ENCODE measurements at places on chromosomes 5 and 9. TPM values are rescaled to one million over a fixed set of nuclear protein-coding genes. Genes with fewer than 3 reads are reported as not detected.

KIF24 gene
- 3.9 TPM for total RNA-seq

TLR4 gene
- total RNA-seq: 0.78 TPM

PCDHA1 gene
- not detected for total RNA-seq

MARCOL gene
- total RNA-seq: not detected

BRINP1 gene
- 13.2 TPM for total RNA-seq

GPR150 gene
- total RNA-seq: not detected

HAPLN1 gene
- total RNA-seq: 1.4 TPM

C5orf63 gene
- 2.3 TPM for total RNA-seq

NCBP1 gene
- total RNA-seq: 38.4 TPM

TUSC1 gene
- total RNA-seq: not detected

FAF2 gene
- 52.7 TPM for total RNA-seq

- no peaks in the 10 kb centered on the region for H3K4me1 ChIP-seq
- H3K36me3 ChIP-seq: peaks cover 2% of the 10 kb centered on the region
- H3K27ac ChIP-seq: no peak overlapping the region
- DNase-seq: no peak
These were observed 5.7 kb downstream of the MAMDC4 start for GRCh38 chr9:136857581-136858412.

- no peak for DNase-seq
- no peak overlapping the region for H3K4me3 ChIP-seq
- peaks cover 53% of the 10 kb centered on the region for H3K36me3 ChIP-seq
- H3K27me3 ChIP-seq: no peaks in the 10 kb centered on the region
These were observed 84.6 kb downstream of the IARS1 start for GRCh38 chr9:92208693-92209524.

- H3K4me1 ChIP-seq: no peaks in the 10 kb centered on the region
- no peaks in the 10 kb centered on the region for H3K27me3 ChIP-seq
- no peak overlapping the region for H3K4me3 ChIP-seq
- peaks cover 6% of the 10 kb centered on the region for H3K36me3 ChIP-seq
These were observed 102.0 kb downstream of the AGTPBP1 start for GRCh38 chr9:85639675-85640186.

GRCh38 chr9:128123451-128124080, 4.0 kb downstream of the PTGES2 start:
- H3K27me3 ChIP-seq: no peaks in the 10 kb centered on the region
- H3K4me3 ChIP-seq: no peak overlapping the region
- DNase-seq: no peak
- H3K27ac ChIP-seq: no peak overlapping the region
- peaks cover 5% of the 10 kb centered on the region for H3K36me3 ChIP-seq

GRCh38 chr5:68080282-68081050, 135.1 kb upstream of the PIK3R1 start:
- no peak for DNase-seq
- no peak overlapping the region for H3K27ac ChIP-seq
- no peaks in the 10 kb centered on the region for H3K36me3 ChIP-seq
- no peak overlapping the region for H3K4me3 ChIP-seq
- H3K4me1 ChIP-seq: peaks cover 7% of the 10 kb centered on the region

DNA sequence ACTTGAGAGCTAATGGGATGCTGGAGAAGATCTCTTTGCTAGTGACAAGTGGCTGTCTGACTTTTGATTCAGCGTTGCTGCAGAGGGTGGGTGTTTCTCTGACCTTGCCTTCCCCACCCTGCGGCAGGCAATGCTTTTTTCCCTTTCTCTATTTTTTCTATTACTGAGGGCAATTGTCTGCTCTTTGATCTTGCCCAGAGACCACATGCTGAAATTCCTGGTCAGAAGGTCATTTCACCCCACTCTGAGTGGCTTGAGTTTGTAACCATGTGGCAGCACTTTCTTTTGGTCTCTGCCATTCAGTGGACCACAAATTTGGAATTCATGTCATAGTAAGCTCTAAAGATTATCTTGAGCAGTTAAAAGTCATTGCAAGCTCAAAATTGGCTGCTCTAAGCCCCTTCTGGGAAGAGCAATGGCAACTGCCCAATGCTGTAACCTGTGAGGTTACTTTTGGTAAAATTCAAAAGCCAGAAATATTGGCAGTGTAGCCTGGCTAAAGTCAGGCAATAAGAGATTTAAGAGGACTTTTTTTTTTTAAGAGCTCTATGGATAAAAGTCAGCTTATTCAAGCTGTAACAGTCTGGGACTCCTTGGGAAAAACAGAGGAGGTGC, 30.4 kb upstream of the MTMR12 start:
- no peaks in the 10 kb centered on the region for H3K27me3 ChIP-seq
- no peak overlapping the region for H3K4me3 ChIP-seq
- no peak overlapping the region for H3K27ac ChIP-seq
- no peak for DNase-seq
- H3K4me1 ChIP-seq: no peaks in the 10 kb centered on the region

GRCh38 chr5:35089334-35090314, 41.9 kb upstream of the AGXT2 start:
- peak; percentile 49 for DNase-seq
- no peaks in the 10 kb centered on the region for H3K27me3 ChIP-seq
- no peaks in the 10 kb centered on the region for H3K36me3 ChIP-seq
- no peak overlapping the region for H3K4me3 ChIP-seq
- no peak overlapping the region for H3K27ac ChIP-seq

GRCh38 chr9:124164811-124165210, 92.9 kb upstream of the NEK6 start:
- no peaks in the 10 kb centered on the region for H3K4me1 ChIP-seq
- no peak overlapping the region for H3K4me3 ChIP-seq
- no peak overlapping the region for H3K27ac ChIP-seq
- DNase-seq: no peak

GRCh38 chr5:115236599-115236998, 26.1 kb downstream of the PGGT1B start:
- no peaks in the 10 kb centered on the region for H3K27me3 ChIP-seq
- H3K4me3 ChIP-seq: no peak overlapping the region
- no peaks in the 10 kb centered on the region for H3K4me1 ChIP-seq
- DNase-seq: no peak
- H3K36me3 ChIP-seq: peaks cover 16% of the 10 kb centered on the region
- no peak overlapping the region for H3K27ac ChIP-seq

DNA sequence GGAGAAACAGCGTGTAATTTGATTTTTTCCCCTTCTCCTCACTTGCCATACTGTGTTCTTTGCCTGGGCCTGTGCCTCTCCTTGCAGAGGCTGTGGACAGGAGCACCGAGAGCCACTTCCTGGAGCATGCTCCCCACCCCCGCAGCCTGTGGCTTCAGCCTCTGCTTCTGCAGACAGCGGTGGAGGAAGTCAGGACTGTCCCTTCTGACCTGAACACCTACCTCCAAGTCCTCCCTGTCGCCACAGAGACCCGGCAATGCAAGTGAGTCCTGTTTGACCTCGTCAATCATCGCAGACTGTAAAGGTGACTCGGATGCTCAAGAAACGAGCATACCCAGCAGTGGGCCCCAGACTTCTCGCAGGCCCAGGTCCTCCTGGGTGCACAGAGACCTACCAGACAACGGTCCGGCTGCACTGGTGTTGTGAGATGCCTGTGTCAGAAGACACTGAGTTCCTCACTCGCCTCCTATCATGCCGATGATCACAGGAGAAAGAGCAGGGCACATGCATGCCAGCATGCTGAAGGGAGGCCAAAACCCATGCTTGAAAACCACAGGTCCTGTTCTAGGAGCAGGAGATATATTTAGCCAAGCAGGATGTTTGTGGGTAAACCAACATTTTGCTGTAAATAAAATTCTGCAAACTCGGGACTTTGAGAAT, 198.8 kb downstream of the AUH start:
- no peaks in the 10 kb centered on the region for H3K27me3 ChIP-seq
- no peaks in the 10 kb centered on the region for H3K36me3 ChIP-seq
- H3K4me3 ChIP-seq: no peak overlapping the region
- H3K4me1 ChIP-seq: peaks cover 40% of the 10 kb centered on the region
- H3K27ac ChIP-seq: peak overlapping the region; percentile 8

- H3K36me3 ChIP-seq: no peaks in the 10 kb centered on the region
- H3K27me3 ChIP-seq: peaks cover 18% of the 10 kb centered on the region
- H3K4me1 ChIP-seq: peaks cover 7% of the 10 kb centered on the region
- DNase-seq: no peak
- no peak overlapping the region for H3K27ac ChIP-seq
These were observed 79.9 kb upstream of the IL7R start for GRCh38 chr5:35776757-35777156.

DNA sequence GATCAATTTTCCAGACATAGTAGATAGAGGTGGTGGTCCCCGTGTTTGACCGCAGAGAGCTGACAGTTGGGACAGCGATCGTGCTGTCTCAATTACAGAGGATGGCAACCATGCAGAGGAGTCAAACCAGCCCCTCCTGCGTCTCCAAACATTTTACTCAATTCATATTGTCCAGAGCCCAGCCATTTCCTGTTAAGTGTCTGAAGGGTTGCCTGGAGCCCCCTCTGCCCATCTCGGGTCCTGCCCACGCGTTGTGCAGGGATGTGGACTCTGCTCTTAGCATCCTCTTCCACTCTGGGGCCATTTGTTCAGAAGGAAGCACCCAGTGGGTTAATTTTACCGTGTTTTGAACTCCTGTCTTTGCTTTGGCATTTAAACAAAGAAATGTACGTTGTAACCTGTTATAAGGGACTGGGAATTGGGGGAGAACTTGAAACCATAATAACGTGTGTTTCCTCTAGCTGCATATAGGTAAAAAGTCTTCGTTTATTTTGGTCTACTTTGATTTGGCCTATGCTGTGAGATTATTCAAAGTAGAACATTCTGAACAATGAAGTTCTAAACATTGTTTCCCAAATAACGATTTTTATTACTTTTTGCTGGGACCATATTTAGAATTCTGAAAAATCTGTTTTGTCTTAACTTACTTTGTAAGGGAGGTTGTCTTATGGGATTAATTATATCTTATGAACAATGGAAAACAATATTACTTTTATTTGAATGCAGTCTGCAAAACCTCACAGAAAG, 876 bp downstream of the EGFLAM start:
- DNase-seq: no peak
- no peaks in the 10 kb centered on the region for H3K36me3 ChIP-seq
- peak overlapping the region; percentile 14 for H3K27ac ChIP-seq
- peaks cover 16% of the 10 kb centered on the region for H3K4me1 ChIP-seq

DNA sequence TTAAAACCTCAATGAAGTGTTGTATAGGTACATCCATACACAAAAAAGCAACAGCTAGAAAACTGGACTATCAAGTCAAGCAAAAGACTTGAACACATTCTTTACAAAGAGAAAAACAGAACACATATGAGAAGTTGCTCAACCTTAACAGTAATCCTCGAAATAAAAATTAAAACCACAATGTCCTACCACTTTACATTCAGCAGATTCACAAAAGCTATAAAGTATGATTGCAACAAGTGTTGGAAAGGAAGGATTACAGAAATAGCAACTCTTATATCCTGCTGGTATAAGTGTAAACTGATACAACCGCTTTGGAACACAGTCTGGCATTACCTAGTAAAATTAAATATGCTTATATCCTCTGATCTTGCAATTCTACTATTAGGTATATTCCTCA, 28.5 kb upstream of the GOLGA1 start:
- no peak for DNase-seq
- H3K4me1 ChIP-seq: peaks cover 2% of the 10 kb centered on the region
- H3K27me3 ChIP-seq: no peaks in the 10 kb centered on the region
- no peak overlapping the region for H3K27ac ChIP-seq

- no peaks in the 10 kb centered on the region for H3K27me3 ChIP-seq
- H3K27ac ChIP-seq: peak overlapping the region; percentile 79
- DNase-seq: peak; percentile 60
- H3K4me3 ChIP-seq: no peak overlapping the region
These were observed 21.9 kb upstream of the NOTCH1 start for GRCh38 chr9:136567651-136568287.

- no peak overlapping the region for H3K27ac ChIP-seq
- H3K27me3 ChIP-seq: peaks cover 74% of the 10 kb centered on the region
- H3K4me3 ChIP-seq: no peak overlapping the region
- no peak for DNase-seq
- no peaks in the 10 kb centered on the region for H3K36me3 ChIP-seq
These were observed 159.1 kb downstream of the PAX5 start for GRCh38 chr9:36874921-36875320.

DNA sequence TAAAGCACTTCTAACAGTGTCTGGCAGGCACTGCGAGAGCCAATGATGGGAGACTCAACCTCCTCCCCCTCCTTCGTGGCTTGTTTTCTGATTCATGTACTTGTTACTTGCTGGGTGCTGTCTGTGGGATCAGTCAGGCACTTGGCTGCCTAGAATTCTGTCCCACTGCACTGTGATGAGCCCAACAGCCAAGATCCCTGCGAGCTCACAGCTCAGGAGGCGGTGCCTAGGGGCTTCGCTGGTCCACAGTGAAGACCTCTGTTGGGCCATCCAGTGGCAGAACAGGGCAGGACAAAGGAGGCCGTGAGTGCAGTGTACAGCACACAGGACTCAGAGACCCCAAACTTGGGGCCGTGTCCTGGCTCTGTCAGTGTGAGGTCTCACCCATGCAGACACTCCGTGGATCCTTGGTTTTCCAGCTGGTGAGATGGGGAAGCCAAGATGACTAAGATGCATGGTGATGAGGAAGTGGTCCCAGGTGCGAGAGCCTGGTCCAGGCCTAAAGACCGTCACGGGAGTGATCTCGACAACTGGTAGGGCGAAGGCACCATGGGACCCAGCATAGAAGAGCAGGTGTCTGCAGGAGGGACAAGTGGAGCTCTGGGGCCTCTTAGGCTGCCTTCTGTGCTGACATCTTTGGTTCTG, 19.5 kb downstream of the MYMK start:
- H3K4me1 ChIP-seq: peaks cover 24% of the 10 kb centered on the region
- H3K36me3 ChIP-seq: no peaks in the 10 kb centered on the region
- H3K27ac ChIP-seq: no peak overlapping the region
- no peak for DNase-seq

- no peak for DNase-seq
- H3K4me3 ChIP-seq: no peak overlapping the region
- peaks cover 7% of the 10 kb centered on the region for H3K4me1 ChIP-seq
- H3K36me3 ChIP-seq: no peaks in the 10 kb centered on the region
- H3K27ac ChIP-seq: no peak overlapping the region
- H3K27me3 ChIP-seq: peaks cover 21% of the 10 kb centered on the region
These were observed 297.2 kb downstream of the SPOCK1 start for GRCh38 chr5:137201876-137202275.

- DNase-seq: no peak
- peaks cover 2% of the 10 kb centered on the region for H3K36me3 ChIP-seq
- H3K27ac ChIP-seq: peak overlapping the region; percentile 25
- H3K4me3 ChIP-seq: no peak overlapping the region
- H3K27me3 ChIP-seq: no peaks in the 10 kb centered on the region
These were observed 374.0 kb downstream of the ZNF608 start for GRCh38 chr5:124372457-124372856.

GRCh38 chr5:124986667-124987066, 240.2 kb upstream of the ZNF608 start:
- H3K27me3 ChIP-seq: peaks cover 4% of the 10 kb centered on the region
- peaks cover 8% of the 10 kb centered on the region for H3K36me3 ChIP-seq
- H3K4me3 ChIP-seq: no peak overlapping the region
- no peak for DNase-seq
- H3K4me1 ChIP-seq: no peaks in the 10 kb centered on the region
- H3K27ac ChIP-seq: no peak overlapping the region

- H3K27ac ChIP-seq: no peak overlapping the region
- DNase-seq: no peak
- peaks cover 17% of the 10 kb centered on the region for H3K4me1 ChIP-seq
These were observed 20.0 kb upstream of the FAM120AOS start for GRCh38 chr9:93473411-93473810.

- no peaks in the 10 kb centered on the region for H3K27me3 ChIP-seq
- DNase-seq: no peak
- peaks cover 26% of the 10 kb centered on the region for H3K4me1 ChIP-seq
- peak overlapping the region; percentile 48 for H3K27ac ChIP-seq
- H3K36me3 ChIP-seq: peaks cover 14% of the 10 kb centered on the region
These were observed 244.4 kb downstream of the FANCC start for GRCh38 chr9:95073042-95073607.
